ENCODE measurements at places on chromosomes 2 and 18.
A peak's percentile ranks its signal among the peaks of the same experiment; 100 is the strongest.

DNA sequence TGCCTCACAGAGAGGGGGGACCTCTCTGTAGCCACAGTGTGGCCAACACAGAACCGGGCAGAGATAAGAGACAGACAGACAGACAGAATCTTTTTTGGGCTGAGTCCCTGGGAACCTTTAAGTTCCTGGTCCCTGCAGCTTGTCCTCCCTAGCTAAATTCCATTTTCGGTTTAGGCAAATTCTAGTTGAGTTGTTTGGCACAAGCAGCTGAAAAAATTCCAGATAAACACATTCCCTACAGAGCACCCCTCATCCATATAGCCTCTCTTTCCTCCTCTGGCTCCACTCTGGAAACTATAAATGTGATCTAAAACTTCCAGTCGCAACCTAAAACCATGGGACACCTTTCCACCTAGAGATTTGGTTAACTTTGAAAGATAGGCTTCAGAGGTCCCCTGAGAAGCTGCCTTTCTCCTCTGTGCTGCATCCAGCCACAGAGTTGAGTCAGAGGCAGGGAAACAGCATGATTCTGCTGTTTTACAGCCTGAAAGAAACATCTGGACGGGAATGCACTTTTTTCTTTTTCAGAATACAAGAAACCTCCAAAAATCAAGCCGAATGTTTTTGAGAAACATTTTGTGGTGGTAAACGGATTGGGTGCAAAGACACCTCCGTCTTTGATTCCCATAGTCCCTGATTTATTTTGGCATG lies 30.9 kb downstream of the SLC4A3 start:
- no peak for DNase-seq

GRCh38 chr2:238203094-238203972 lies at the start of gene ILKAP:
TSS of gene ILKAP (minus strand) at chr2:238203695. CDS start at chr2:238203553, 142 bp downstream.
- DNase-seq, result peak; percentile 84

- no peak for DNase-seq
Observed at GRCh38 chr2:175852879-175853615, 149.0 kb downstream of the LNPK start.

DNA sequence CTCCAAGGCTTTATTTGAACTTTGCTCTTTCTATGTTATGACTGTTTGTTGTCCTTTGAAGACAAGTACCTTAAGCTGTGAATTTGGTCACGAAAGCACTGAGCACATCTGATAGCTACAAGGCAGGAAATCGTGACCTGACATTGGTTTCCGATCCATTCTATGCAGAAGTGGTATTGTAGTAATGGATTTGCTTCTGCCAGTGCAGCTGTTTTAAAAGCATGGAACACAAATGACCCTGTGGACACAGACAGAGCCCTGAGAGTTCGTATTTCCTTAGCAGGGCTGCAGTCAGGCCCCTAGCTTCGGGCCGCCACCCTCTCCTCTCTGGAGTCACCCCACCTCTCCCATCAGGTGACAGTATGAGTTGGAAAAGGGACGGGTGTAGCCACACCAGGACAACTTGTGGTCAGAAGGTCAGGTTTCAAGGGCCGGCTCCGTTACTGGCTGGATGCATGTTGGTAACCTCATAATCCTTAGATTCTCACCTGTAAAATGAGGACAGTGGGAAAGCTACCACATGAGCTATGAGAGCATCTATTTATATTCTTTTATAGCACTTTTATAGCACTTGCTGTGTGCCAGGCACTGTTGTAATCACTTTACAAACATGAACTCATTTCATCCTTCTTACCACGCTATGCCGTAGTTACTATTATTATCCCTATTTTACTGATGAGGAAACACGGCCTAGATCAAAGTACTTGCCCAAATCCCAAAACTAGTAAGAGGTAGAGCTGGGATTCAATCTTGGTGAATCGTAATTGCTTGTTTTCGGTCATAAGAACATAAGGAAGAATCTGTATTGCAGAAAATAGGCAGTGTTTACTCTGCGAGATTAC lies 70.2 kb downstream of the SPATS2L start:
- no peak for DNase-seq

GRCh38 chr2:174777347-174778084 lies 13.2 kb upstream of the CHRNA1 start:
- DNase-seq, result no peak

Data from activated CD4-positive, alpha-beta T cell treated with anti-CD3 and anti-CD28 coated beads for 24 hours (primary cell).